ENCODE measurements at places on chromosomes 2 and 18. TPM values are rescaled to one million over a fixed set of nuclear protein-coding genes. Genes with fewer than 3 reads are reported as not detected.

GRCh38 chr2:43486603-43487002 lies 109.2 kb downstream of the THADA start:
- no peak for DNase-seq

DNA sequence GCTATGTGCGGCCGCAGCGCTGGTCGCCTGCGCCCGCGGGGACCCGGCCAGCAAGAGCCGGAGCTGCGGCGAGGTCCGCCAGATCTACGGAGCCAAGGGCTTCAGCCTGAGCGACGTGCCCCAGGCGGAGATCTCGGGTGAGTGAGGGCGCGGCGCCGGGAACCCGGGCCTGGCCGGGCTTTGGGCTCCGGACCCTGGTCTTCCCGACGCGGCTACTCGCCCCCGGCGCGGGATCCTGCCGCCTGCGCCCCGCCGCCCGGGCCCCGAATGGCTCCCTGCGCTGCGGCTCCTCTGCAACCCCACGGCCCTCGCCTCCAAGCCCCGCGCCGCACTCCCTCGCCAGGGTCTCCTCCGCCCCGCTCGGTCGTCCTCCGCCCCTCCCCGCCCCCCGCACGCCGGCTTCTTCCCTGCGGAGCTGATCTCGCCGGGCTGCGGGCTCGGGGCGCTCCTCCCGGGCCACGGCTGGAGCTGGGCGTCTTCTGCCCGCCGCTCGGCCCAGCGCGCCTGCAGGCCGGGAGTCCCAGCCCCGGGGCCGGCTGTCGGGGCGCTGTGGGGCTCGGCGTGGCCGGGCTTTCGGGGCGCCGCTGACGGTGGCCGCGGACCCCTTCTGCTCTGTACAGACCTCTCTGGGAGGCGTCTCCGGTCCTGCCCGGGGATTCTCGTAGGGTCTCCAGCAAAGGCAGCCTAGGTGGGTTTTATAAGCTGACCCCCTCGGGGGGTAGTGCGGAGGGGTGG lies 652 bp downstream of the GPC1 start:
- DNase-seq = peak; percentile 36

DNA sequence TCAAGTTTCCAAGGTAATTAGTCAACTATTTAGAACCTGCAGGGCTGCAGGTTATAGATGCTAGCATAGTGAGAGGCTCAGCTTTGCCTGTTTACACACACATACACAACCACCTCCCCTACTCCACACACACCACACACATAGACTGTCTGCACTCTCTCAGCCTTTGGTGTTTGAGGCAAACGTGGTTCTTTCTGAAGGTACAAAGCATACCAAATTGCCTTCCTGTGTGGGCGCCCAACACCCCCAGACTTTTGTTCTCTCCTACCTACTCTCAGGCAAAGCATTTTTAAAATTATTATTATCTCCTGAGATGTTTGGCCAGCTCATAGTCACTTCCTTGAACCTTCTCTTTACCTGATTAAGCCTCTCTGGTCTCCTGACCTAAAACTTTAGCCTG lies 44.9 kb downstream of the MYO3B start:
- no peak for DNase-seq

GRCh38 chr2:177530561-177530960 lies 138.0 kb downstream of the AGPS start:
- DNase-seq = no peak

DNA sequence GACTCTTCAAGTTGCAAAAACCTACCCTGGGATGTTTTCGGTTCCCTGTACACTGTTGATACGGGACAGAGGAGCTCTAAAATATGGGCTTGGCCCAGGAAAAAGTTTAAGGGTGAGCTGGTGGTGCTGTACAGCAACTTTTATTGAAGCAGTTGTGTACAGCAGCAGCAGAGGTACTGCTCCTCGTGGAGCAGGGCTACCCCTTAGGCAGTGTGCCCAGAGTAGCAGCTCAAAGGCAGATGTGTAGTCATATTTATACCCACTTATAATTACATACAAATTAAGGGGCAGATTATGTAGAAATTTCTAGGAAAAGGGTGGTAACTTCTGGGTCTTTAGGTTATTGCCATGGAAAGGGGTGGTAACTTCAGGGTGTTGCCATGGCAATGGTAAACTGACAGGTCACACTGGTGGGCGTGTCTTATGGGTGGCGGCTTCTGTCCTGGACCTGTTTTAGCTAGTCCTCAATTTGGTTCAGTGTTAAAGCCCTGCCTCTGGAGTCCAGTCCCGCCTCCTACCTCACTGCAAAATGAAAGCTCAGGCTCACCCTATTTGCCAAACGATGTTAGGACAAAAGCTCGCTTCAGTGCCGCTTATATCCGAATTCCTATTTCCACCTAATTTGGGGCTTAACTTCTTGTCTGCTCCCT lies 203.2 kb downstream of the ETAA1 start:
- DNase-seq = peak; percentile 80

- DNase-seq = no peak
These were observed 24.6 kb upstream of the EPB41L3 start for GRCh38 chr18:5568416-5568815.

DNA sequence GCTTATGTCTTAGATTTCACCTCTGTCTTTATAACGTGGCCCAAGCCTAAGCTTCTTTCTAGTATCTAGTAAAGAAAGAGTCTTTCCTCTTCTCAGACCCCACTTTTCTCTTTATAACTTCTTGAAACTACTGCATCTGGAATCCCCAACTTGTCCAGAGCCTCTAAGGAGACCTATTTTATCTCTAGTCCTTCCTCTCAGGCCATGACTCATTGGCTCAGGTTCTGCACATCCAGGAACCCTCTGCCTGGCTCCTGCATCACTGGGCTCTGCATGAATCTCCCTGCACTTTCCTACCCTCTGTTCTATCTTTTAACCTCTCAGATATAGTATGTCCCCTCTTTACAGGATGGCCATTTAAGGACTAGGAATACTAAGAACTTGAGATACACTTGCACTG lies 124.7 kb downstream of the DNAH6 start:
- no peak for DNase-seq

DNA sequence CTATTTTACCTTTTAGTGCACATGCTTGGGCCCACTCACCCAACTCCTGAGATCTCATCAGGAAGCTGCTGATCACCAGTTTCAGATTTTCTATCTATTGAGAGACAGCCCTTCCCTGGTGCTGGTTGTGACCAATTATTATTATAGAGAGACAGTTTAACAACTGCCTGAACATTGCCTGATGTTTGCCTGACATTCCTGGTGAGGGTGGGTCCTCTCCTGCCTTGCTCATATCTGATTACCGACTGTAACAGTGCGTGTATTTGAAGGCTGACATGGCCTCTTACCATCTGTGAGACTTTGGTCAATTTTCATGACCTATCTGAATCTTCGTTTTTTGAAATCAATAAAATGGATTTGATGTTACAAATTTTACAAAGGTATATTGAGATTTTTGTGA lies 39.0 kb downstream of the FAM171B start:
- no peak for DNase-seq

DNA sequence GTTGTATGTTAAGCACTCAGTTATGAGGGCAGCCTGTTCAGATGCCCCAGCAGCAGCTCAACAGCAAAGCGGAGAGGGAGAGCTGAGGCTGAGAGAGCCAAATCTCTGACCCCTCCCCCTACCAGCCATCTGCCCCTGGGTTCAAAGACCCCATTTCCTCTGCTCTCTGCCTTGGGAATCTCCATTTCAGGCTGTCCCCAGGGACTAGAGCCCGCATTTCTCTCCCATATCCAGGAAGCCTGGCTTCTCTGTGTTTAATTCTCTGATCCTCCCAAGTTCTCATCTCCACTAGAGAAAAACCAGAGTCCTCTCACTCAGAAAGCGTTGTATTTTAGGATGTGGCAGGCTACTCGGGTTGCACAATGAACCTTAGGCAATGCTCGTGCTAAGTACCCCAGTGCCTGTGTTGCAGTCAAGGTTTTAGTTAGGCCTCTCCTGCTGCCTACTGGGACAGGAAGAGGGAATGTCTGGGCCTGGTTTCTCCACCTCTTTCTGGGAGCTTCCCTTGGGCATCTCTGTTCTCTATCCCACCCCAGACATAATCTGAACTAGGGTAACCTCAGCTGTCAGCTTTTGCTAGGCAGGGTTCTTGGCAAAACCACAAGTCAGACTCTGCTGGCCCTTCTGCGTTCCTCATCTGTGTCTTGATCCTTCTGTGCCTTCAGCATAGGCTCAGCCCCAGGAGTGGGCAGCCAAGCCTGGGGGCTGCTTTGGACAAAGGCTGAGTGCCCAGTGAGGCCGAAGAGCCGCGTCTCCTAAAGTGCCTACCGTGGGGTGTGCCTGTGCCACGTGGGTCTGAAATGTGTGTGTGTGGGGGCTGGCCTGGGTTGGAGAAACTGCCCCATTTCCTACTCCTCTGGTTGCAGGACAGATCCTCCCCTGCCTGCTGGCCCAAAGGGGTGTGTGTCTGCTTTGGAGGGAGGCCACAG lies 96.8 kb downstream of the STPG4 start:
- no peak for DNase-seq

GRCh38 chr2:3703236-3703756 lies at the start of gene DCDC2C:
Gene DCDC2C, plus strand, starts transcription at chr2:3703575. Its CDS starts 177 bp downstream, at chr2:3703752.
- no peak for DNase-seq

DNA sequence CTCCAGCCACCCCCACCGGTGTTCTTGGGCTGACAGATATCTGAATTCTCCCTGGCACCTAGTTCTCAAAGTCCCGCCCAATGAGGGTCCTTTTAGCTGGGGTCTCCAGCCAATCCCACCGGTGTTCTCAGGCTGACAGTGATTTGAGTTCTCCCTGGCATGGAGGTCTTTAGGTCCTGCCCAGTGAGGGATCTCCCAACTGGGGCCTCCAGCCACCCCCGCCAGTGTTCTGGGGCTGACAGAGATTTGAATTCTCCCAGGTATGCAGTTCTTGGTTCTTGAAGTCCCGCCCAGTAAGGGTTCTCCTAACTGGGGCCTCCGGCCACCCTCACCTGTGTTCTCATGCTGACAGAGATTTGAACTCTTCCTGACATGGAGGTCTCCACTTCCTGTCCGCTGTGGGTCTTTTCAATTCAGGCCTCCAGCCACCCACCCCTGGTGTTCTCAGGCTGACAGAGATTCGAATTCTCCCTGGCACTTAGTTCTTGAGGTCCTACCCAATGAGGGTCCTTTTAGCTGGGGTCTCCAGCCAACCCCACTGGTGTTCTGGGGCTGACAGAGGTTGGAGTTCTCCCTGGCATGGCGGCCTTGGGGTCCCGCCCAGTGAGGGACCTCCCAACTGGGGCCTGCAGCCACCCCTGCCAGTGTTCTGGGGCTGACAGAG lies 154.6 kb downstream of the ANKRD36 start:
- peak; percentile 0 for DNase-seq

- peak; percentile 97 for DNase-seq
These were observed 97.0 kb upstream of the CD226 start for GRCh38 chr18:70044632-70045031.

DNA sequence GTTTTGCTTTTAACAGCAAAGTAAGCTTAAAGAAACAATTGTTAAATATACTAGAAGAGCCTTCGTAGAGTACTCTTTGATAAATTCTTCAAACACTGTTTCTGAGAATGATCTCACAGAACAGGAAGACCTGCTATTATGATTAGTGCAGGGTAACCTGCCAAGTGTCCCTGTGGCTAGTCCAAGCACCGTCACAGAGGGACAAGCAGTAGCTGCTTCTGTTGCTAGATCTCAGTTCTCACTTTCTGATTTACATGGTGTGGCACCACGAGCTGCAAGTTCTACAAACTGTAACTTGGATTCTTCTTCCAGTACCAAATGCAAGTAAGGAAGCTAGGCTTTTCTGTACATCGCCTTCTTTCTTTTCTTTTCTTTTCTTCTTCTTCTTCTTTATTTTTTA lies 121.5 kb downstream of the PIEZO2 start:
- DNase-seq = no peak

GRCh38 chr2:196925768-196926561 lies 542 bp downstream of the PGAP1 start:
- DNase-seq = peak; percentile 44

GRCh38 chr2:71498261-71498701 lies 44.9 kb downstream of the DYSF start:
- peak; percentile 96 for DNase-seq

DNA sequence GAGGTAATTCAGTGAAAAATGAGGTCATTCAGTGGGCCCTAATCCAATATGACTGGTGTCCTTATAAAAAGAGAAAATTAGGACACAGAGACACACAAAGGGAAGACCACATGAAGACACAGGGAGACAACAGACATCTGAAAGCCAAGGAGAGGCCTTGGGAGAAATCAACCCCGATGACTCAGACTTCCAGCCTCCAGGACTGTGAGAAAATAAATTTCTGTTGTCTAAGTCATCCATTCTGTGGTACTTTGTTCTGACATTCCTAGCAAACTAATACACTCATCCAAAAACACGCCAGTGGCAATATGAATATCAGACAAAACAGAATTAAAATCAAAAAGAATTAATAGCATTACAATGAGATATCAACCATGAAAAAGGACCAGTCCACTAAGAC lies 303.7 kb downstream of the SS18 start:
- DNase-seq = peak; percentile 96

- DNase-seq = peak; percentile 11
These were observed 126.7 kb upstream of the TMEM200C start for GRCh38 chr18:6022074-6022444.

GRCh38 chr2:162965191-162965590 lies 126.6 kb upstream of the KCNH7 start:
- DNase-seq = no peak

The EHBP1 gene
- 41.0 TPM for total RNA-seq

The TSGA10 gene
- total RNA-seq = 4.8 TPM

The TNFAIP6 gene
- not detected for total RNA-seq

The MTIF2 gene
- 18.4 TPM for total RNA-seq

The SPHKAP gene
- not detected for total RNA-seq

The RFX8 gene
- total RNA-seq = not detected

The EDAR gene
- total RNA-seq = not detected

The PROKR1 gene
- not detected for total RNA-seq

The AMER3 gene
- not detected for total RNA-seq

The SEPTIN10 gene
- total RNA-seq = 74.5 TPM

The MTA3 gene
- total RNA-seq = 25.0 TPM
